ENCODE measurements at places on chromosomes 5 and 9. TPM values are rescaled to one million over a fixed set of nuclear protein-coding genes. Genes with fewer than 3 reads are reported as not detected.

Gene NR2F1-AS1
- 3.0 TPM for total RNA-seq

Gene PCA3
- total RNA-seq, result not detected

Gene GFPT2
- total RNA-seq, result 120 TPM

Gene ARRDC3
- 16.5 TPM for total RNA-seq

Gene SPARC
- 218 TPM for total RNA-seq

Gene ACOT12
- not detected for total RNA-seq

Gene EPB41L4B
- total RNA-seq, result 32.2 TPM

Gene HNRNPK
- total RNA-seq, result 918 TPM

Gene SPINK5
- total RNA-seq, result 4.5 TPM

Gene SLC25A2
- total RNA-seq, result not detected

Gene TOMM5
- 142 TPM for total RNA-seq

Gene VPS13A
- total RNA-seq, result 68.1 TPM

Gene PTGDS
- 1.9 TPM for total RNA-seq

Gene SLC25A48
- 1.5 TPM for total RNA-seq

Gene ITGA2
- 7.1 TPM for total RNA-seq

Gene VCAN
- 404 TPM for total RNA-seq

Gene IGIP
- total RNA-seq, result 0.38 TPM

- no peaks in the 10 kb centered on the region for H3K36me3 ChIP-seq
- peaks cover 29% of the 10 kb centered on the region for H3K27me3 ChIP-seq
- H3K27ac ChIP-seq, result no peak within 1 kb of the TSS
- peak within 1 kb of the TSS; percentile 78 for H3K4me3 ChIP-seq
- peak; percentile 80 for DNase-seq
These were observed at the start of gene SYK for GRCh38 chr9:90801241-90801972. SYK (plus strand) TSS chr9:90801819; CDS start chr9:90843899, 42,080 bp downstream.

GRCh38 chr9:101350285-101350684, 34.5 kb downstream of the BAAT start:
- H3K27me3 ChIP-seq, result no peaks in the 10 kb centered on the region
- H3K4me3 ChIP-seq, result no peak overlapping the region
- no peaks in the 10 kb centered on the region for H3K36me3 ChIP-seq
- no peak overlapping the region for H3K27ac ChIP-seq

DNA sequence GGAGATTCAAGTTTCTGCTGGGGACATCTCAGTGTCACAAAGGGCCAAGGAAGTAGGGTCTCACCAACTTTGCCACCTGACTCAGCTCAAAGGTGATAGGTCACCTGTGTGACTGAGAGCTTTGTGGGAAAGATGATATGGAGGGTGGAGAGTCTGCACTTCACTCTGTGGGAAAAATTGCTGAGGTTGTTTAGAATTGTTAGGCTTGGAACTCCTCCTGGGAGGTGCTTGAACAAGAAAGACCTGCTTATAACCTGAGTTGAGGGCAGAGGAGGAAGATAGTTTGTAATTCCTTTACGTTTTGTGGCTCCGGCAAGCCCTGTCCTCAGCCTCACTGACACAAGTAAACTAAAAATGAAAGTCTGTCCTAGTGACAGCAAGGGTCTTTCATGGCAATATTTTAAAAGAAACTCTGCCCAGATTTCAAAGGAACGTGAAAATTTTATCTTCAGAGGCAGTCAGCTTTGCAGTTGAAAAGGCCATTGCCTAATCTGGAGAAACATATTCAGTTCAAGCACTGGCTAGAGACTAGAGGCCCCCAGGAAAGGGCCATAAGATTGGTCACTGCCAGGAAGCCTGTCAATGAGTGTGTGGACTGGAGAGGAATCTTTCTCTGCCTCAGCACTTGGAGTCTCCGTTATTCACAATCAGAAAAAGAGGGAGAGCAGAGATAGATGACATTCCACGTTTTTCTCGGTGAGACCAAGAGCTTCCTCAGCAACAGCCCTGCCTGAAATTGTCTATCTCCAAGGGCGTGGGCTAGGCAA, 23.2 kb downstream of the PCDHAC2 start:
- H3K4me1 ChIP-seq, result peaks cover 50% of the 10 kb centered on the region
- H3K27ac ChIP-seq, result peak overlapping the region; percentile 46
- no peak overlapping the region for H3K4me3 ChIP-seq
- no peak for DNase-seq
- H3K36me3 ChIP-seq, result no peaks in the 10 kb centered on the region

DNA sequence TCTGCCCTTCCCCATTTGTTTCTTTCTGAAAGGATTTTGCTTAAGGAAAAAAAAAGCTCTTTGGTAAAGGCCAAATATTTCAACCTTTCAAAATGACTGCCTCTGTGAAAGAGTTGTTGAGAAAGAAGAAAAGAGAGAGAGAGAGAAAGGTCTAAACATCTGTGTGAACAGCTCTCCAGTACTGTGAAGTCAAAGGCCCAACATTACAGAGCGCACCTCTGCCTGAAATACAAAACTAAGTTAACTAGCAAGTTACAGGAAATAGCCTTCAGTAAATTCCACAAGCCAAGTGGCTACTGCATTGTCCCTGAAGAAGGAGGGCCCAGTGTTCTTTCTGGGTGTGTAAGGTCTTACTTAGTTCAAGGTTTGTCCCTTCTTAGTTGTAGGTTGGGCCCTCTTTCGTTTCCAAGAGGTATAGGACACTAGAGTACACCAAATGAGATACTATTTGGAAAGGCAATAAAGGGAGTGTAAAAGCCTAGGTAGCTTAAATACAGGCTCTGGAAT, 104.4 kb downstream of the THBS4 start:
- H3K27ac ChIP-seq, result peak overlapping the region; percentile 96
- DNase-seq, result no peak
- H3K4me3 ChIP-seq, result no peak overlapping the region
- peaks cover 72% of the 10 kb centered on the region for H3K4me1 ChIP-seq

DNA sequence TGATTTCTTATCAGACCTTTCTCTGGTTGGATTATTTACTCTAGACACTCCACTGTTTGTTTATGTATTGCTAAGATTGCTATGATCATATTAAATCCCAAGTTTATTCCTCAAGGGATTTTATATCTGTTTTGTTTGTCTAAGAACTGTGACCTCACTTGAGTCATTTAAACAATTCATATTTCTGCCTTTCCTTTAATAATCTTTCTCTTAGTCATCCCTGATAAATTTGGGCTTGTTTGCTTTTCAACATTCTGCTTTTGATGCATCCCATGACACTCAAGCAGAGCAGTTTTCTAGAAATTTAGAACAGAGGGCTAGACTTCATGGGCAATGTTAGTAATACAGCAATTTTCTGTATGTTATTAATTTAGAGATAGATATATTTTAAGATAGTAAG, 231.6 kb upstream of the TNC start:
- H3K27me3 ChIP-seq, result no peaks in the 10 kb centered on the region
- no peak overlapping the region for H3K4me3 ChIP-seq
- no peaks in the 10 kb centered on the region for H3K36me3 ChIP-seq
- H3K4me1 ChIP-seq, result no peaks in the 10 kb centered on the region
- no peak overlapping the region for H3K27ac ChIP-seq
- no peak for DNase-seq

GRCh38 chr9:14096258-14096922, 217.6 kb downstream of the NFIB start:
- no peaks in the 10 kb centered on the region for H3K27me3 ChIP-seq
- H3K36me3 ChIP-seq, result no peaks in the 10 kb centered on the region
- H3K4me3 ChIP-seq, result no peak overlapping the region
- peak overlapping the region; percentile 17 for H3K27ac ChIP-seq

- DNase-seq, result no peak
- no peaks in the 10 kb centered on the region for H3K27me3 ChIP-seq
- H3K27ac ChIP-seq, result no peak overlapping the region
- no peaks in the 10 kb centered on the region for H3K36me3 ChIP-seq
- no peak overlapping the region for H3K4me3 ChIP-seq
These were observed 25.4 kb downstream of the HRH2 start for GRCh38 chr5:175683231-175683630.

DNA sequence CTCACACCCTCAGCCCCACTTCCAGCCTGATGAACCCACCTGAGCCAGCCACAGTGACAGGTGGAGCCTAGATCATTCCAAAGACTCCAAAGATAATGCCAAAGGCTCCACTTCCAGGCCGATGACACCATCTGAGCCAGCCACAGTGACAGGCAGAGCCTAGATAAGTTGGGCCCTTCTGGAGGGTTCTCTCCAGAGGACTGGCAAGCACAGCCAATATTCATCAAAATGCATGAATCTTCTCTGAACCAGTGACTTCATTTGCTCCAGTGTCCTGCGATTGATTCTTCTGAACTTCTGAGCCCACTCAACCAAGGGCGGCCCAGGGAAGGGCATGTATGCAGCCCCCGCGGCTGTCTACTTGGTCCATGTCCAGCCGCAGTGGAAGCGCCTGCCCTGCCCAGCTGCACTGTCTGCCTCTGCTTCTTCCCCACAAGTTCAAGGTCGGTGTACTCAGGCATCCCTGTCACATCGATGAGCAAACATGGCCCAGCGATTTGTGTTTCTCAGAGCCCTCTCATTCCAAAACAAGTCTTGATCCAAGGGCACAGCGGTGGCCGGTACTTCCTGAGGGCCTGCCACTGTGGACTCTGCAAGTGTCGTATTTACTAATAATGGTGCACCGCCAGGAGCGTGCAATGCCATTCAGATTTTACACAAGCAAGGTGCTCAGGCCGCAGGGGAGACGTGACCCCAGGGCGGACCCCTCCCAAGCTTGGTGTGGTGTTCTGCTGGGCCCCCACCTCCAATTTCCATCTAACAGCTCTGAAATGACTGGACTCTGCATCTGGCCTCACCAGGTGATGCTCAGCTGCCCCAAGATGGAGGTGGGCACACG, 107.0 kb downstream of the VAV2 start:
- H3K27me3 ChIP-seq, result no peaks in the 10 kb centered on the region
- no peaks in the 10 kb centered on the region for H3K36me3 ChIP-seq
- H3K27ac ChIP-seq, result no peak overlapping the region
- no peak for DNase-seq

GRCh38 chr5:124203303-124203702, 543.1 kb downstream of the ZNF608 start:
- no peaks in the 10 kb centered on the region for H3K27me3 ChIP-seq
- DNase-seq, result no peak

DNA sequence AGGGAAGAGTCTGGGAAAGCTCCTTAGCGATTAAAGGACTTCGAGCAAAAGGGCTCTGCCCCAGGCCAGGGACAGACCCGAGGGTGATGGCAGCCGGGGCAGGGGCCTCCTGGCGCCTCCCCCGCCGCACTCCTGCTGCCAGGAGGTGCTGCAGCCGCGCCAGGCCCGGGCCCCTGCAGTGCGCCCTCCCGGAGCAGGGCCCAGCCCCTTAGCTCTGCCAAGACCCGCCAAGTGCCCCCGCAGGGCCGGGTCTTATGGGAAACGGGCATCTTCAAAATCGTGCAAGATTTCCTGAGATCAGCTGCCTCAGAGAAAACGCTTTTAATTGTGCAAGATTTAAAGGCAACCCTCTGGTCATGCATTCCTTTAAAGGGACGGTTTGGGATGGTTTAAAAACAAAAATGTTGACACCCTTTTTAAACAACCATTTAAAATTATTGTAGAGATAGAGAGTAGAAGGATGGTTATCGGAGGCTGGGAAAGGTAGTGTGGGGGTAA, 52.4 kb downstream of the CDC14B start:
- no peaks in the 10 kb centered on the region for H3K27me3 ChIP-seq
- H3K36me3 ChIP-seq, result no peaks in the 10 kb centered on the region

DNA sequence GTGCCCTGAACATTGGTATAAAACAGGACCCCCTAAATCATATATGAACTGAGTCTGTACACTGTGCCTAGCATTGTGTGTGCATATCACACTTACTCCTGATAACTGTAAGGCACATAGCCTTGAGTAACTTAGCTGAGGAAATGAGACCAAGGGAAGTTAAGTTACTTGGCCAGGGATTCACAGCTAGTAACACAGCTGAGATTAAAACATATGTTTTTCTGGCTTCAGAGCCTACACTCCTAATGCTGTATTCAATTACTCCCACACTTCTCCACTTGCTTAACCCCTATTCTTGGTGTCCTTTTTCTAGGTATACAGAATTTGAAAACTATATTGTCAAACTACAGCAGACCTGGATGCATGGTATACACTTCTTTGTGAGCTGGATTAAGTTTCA, 12.8 kb downstream of the GHR start:
- no peaks in the 10 kb centered on the region for H3K36me3 ChIP-seq
- H3K27me3 ChIP-seq, result no peaks in the 10 kb centered on the region
- H3K4me3 ChIP-seq, result no peak overlapping the region
- no peaks in the 10 kb centered on the region for H3K4me1 ChIP-seq
- DNase-seq, result no peak

- DNase-seq, result no peak
- H3K27ac ChIP-seq, result no peak overlapping the region
- no peaks in the 10 kb centered on the region for H3K36me3 ChIP-seq
- no peak overlapping the region for H3K4me3 ChIP-seq
- no peaks in the 10 kb centered on the region for H3K4me1 ChIP-seq
- no peaks in the 10 kb centered on the region for H3K27me3 ChIP-seq
These were observed 21.8 kb downstream of the FYB1 start for GRCh38 chr5:39197556-39197955.

GRCh38 chr5:159833088-159833487, 83.2 kb upstream of the ADRA1B start:
- no peaks in the 10 kb centered on the region for H3K4me1 ChIP-seq
- no peaks in the 10 kb centered on the region for H3K36me3 ChIP-seq
- H3K27ac ChIP-seq, result no peak overlapping the region
- no peak overlapping the region for H3K4me3 ChIP-seq
- DNase-seq, result peak; percentile 31

- H3K27me3 ChIP-seq, result no peaks in the 10 kb centered on the region
- DNase-seq, result no peak
- H3K4me3 ChIP-seq, result no peak overlapping the region
These were observed 40.1 kb downstream of the FREM1 start for GRCh38 chr9:14870090-14870489.

DNA sequence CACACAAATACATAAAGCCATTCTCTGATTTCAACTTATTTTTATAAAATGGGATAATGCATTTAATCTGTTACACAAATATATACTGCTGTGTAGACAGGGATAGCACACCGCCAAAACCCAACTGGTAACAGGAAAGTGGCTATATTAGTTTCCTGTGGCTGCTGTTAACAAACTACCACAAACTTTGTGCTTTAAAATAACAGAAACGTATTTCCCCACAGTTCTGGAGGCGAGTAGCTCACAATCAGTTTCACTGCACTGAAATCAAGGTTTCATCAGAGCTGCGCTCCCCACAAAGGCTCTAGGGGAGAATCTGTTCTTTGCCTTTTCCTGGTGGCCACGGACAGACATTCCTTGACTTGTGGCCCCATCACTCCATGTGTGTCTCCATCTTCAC, 94.0 kb downstream of the MLLT3 start:
- no peak overlapping the region for H3K27ac ChIP-seq
- no peak for DNase-seq
- no peak overlapping the region for H3K4me3 ChIP-seq
- H3K27me3 ChIP-seq, result no peaks in the 10 kb centered on the region

DNA sequence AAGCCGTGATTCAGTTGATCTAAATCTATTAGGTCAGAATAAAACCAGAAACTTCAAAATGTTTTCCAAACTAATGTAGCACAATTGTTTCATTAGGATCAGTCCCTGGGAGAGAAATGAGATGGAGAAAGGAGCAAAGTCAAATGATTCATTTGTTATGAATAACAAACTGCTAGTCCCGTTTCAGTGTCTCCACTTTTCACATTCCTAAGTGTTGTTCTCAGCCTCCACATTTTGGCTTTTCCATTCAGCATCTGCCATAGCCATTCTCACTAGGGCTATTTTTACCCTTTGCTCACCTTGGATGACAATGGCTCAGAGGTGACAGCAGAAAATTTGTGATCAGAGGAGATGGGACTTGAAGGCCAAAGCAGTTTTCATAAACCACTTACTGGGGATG, 314.1 kb upstream of the KIF2A start:
- H3K4me1 ChIP-seq, result no peaks in the 10 kb centered on the region
- H3K36me3 ChIP-seq, result no peaks in the 10 kb centered on the region
- H3K27ac ChIP-seq, result no peak overlapping the region
- no peak overlapping the region for H3K4me3 ChIP-seq
